ENCODE measurements at places on chromosomes 3 and 15.

- DNase-seq = no peak
Measured at GRCh38 chr3:163914567-163914966, 1163.7 kb downstream of the SI start.

- DNase-seq = no peak
Measured at GRCh38 chr3:111864821-111865656, 6.0 kb downstream of the PHLDB2 start.

DNA sequence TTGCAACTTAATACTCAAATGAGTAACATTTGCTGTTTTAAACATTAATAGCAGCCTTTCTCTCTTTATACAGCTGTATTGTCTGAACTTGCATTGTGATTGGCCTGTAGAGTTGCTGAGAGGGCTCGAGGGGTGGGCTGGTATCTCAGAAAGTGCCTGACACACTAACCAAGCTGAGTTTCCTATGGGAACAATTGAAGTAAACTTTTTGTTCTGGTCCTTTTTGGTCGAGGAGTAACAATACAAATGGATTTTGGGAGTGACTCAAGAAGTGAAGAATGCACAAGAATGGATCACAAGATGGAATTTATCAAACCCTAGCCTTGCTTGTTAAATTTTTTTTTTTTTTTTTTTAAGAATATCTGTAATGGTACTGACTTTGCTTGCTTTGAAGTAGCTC is 40.3 kb downstream of the CTNNB1 start:
- DNase-seq = no peak

- DNase-seq = no peak
Measured at GRCh38 chr3:96106701-96107100, 707.7 kb upstream of the EPHA6 start.

GRCh38 chr3:53673722-53674350 is 172.4 kb downstream of the CHDH start:
- no peak for DNase-seq

DNA sequence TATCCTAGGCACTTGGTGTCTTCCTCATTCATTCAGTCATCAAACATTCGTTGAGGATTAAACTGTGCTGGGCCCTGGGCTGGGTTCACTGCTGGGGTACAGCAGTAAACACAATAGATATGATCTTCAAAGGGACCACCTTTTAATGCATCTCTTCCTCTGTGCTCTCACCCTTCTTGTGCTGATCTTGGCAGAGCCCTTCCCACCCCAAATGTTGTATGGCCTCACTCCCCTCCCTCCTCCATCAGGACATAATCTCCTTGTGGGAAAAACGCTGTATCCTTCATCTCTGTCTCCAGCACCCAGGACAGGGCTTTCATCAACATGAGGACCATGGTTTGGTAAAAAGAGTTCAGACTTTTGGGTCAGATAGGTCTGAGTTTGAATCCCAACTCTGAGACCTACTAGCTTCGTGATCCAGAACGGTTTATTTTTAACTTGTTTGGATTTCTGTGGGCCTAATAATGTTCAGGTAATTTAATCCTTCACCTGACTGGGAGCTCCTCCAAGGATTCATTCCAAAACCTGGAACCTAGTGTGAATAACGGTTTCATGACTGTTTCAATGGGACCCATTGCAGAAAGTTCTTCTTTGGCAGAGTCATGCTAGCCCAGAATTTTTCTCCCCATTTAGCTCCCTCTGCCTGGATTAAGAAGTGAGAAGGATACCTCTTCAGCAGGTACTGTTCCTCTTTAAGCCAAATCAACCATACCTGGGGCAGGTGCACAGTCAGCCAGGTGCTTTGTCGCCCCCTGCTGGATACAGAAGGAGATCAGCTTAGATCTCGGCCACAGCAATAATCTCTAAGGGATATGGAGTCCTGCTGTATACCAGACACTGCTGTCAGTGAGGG is 5.2 kb upstream of the WNT7A start:
- no peak for DNase-seq

DNA sequence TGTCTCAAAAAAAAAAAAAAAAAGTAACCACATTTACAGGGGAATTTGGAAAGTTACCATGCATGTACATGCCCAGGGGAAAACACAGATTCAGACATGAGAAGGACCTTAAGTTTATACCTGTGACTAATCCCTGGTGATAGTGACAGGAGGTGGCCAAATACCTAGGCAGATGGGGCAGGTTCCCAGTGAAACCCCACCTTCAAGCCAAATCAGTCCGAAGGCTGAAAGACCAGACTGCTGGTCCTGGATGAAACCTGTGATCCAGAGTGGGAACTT is 15.8 kb downstream of the SPCS1 start:
- DNase-seq = no peak

- no peak for DNase-seq
Measured at GRCh38 chr3:35383216-35383615, 256.1 kb upstream of the ARPP21 start.

GRCh38 chr3:18307529-18307928 is 117.6 kb downstream of the SATB1 start:
- DNase-seq = no peak
